ENCODE measurements at places on chromosomes 7 and 10.

DNA sequence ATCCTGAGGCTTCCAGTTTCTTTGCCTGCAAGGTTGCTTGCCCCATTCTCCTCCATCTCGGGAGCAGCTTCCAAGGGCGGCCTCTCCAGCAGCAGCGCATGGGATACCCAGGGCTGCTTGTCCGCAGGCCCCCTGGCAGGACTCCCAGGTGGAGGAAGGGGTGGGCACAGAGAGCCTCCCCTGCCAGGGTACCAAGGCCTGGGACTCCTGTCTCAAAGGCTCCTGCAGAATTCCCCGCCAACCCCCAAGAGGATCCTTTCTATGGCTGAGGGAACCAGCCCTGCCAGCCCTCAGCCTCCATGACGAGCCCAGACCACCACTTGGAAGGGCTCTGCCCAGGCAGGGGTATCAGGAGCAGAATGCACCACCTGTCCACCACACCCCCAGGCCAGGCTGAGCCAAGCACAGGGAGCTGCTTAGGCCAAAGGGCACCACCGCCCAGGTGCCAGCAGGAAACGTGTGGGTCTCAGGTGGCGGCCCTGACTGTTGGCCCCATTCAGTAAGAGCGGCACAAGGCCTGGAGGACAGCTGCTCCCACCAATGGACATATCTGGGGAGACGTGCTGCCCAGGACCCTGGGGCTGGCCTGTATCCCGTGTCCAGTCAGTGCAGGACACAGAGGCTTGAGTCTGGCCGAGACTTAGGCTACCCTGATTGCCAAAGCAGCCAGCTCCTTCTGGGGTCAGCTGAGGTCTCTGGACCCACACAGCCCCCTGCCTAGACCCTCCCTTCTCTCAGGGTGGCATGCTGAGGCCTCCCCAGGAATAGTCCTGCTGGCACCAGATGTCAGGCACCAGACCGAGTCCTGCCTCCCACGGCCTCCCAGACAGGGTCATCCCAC is 33.8 kb upstream of the INPP5A start:
- no peak for DNase-seq

- no peak for DNase-seq
Measured at GRCh38 chr10:115942101-115942500, 330.9 kb downstream of the GFRA1 start.

GRCh38 chr10:132363921-132364593 is 32.1 kb downstream of the LRRC27 start:
- peak; percentile 82 for DNase-seq

- DNase-seq, result no peak
Measured at GRCh38 chr10:100810091-100810834, 64.9 kb downstream of the PAX2 start.

DNA sequence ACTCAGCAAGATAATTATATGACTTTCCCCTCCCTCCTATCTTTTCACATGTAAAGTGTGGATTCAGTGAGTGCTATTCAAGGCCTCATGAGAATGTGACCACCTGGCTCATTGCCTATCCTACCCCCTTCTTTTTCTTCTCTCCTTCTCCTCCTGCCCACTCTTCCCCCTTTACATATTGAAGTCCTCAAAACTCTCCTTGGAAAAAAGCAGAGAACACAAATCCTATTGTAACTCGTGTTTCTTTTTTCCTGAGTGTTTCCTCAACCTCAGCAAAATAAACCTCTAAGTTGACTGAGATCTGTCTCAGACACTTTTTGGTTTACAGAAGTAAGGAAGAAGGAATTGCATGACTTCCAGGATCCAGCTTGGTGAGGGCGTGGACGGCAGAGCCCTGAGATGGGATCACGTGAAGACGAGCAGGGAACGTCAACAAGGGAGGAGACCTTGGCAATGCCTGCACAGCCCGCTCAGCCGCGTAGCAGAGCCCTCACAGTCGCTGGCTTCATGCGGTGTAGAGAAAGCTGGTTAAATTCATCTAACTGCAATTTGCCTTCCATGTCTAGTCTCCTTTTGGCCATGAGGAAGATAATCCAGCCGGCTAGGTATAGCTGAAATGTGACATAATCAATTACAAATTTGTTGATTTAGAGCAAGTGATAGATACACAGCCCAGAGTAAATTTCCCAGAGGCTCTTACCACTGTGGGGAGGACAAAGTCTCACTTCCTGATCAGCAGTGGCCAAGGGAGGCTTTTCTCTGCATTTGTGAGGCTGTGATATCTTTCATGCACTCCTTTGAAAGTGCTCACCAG is 75.7 kb downstream of the LYZL2 start:
- DNase-seq, result peak; percentile 7

- DNase-seq, result no peak
Measured at GRCh38 chr7:127833641-127834040, 181.6 kb downstream of the SND1 start.

- DNase-seq, result no peak
Measured at GRCh38 chr7:34042406-34042805, 137.1 kb downstream of the BMPER start.

- DNase-seq, result no peak
Measured at GRCh38 chr10:126252884-126253610, 135.2 kb downstream of the ADAM12 start.

DNA sequence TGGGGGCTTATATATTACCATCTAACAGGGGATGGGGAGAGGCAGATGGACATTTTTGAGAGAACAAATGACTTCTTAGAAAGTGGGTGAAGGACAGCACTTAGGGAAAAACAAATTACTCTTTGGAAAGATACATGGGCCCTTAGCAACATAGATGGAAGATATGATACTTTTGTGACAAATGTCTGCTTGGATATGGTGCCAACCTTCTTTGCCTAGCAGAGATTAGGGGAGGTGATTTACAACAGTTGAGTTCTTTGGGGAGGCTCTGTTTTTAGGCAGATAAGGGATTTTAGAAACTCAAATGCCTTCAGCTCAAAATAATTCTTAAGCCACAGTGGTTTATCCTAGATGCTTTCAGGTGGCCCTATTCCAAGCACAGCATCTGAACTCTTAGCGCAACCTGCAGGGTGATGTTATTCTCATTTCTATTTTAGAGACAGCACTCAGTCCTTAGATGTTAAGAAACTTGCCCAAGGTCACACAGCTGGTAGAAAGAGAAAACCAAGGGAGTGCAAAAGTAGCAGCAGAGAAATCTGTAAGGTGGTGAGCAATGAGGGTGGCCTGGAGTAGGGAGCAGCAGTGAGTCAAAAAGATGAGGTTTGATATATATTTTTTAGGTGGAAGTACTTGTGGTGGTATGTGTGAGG is 75.1 kb upstream of the KMT2E start:
- no peak for DNase-seq

DNA sequence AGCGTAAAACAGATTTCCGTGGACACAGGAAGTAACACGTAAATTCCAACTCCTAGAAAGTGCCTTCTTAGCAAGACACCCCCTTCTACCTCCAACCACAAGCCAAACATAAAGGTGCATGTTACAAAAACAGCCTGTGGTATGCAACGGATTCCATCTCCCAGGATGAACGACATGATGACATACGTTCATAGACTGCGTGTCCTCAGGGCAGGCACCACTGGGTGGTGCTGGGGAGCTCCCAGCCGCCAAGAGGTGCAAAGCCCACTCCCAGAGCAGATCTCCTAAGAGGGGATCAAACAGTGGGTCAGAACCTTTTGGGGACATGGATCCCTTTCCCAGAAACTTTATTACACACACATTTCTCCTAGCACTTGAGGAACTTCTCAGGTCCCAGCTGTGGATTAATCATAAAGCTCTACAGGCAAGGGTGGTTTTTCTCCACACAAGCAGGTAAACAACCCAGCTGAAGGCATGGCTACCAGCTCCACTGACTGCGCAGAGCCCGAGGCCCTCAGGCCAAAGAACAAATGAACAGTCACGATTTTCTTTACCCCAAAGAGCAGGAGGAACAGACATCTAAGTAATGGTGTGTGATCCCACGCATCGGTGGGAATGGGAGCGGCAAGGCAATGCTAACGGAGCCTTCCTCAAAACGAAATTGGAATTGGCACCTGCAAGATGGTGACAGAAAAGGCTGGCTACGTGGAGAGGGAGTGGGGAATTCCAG is 13.8 kb downstream of the PSAP start:
- DNase-seq, result peak; percentile 27

DNA sequence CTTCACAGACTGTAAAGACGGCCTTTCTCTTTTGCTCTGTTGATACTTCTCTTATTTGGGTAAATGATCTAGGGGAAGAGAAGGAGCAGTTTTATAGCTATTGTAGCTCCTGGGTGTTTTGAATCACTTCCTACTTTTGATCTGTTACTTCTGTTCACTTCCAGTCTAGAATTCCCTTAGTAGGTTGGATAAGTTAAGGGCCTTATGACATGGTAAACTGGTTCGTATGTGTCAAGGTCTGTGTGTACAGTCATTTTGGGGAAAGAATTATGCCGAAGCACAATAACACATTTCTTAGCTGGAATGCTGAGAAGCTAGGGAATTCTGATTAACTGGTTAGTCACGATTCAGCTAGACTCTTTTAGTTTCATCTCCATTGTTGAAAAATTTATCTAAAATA is 8.1 kb downstream of the DENND10 start:
- no peak for DNase-seq

Measured in hypothalamus (tissue), 51 donors.